PC-9 (cell line): ENCODE measurements at places on chromosomes 4 and X. TPM values are rescaled to one million over a fixed set of nuclear protein-coding genes. Genes with fewer than 3 reads are reported as not detected.

GRCh38 chrX:42119076-42119475 lies 195.7 kb upstream of the CASK start:
- peak; percentile 68 for DNase-seq
- H3K4me3 ChIP-seq, result no peak overlapping the region
- H3K27ac ChIP-seq, result no peak overlapping the region
- H3K4me1 ChIP-seq, result no peaks in the 10 kb centered on the region
- H3K36me3 ChIP-seq, result no peaks in the 10 kb centered on the region
- no peaks in the 10 kb centered on the region for H3K27me3 ChIP-seq

DNA sequence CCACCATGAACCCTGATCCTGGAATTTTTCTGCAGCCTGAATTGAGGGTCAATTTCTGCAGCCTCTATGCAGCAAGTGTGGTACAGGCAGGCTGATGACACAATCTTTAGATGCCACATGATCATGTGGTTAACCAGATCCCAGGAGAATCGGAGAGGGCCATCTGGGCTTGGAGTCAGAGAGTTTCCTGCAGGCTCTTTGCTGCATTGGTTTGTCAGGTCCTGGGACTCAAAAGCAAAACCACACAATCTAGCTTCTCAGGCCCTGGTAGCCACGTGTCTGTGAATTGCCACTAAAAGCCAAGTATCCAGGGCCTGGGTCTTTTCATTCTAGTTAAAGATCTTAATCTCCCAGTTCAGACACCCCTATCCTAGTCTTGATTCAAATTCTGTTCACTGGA lies 464.5 kb downstream of the BCOR start:
- no peaks in the 10 kb centered on the region for H3K36me3 ChIP-seq
- no peak overlapping the region for H3K27ac ChIP-seq
- no peak overlapping the region for H3K4me3 ChIP-seq

- H3K4me3 ChIP-seq, result no peak overlapping the region
- 0 out of 2 replicates have a peak, but pooled peaks cover 3% of the 10 kb centered on the region for H3K4me1 ChIP-seq
- no peaks in the 10 kb centered on the region for H3K36me3 ChIP-seq
Observed at GRCh38 chr4:165118256-165118909, 5.7 kb upstream of the TMEM192 start.

GRCh38 chrX:115229337-115230003 lies 4.4 kb downstream of the LRCH2 start:
- 0 out of 2 replicates have a peak overlapping the region, but pooled peaks have one; percentile 3 for H3K27ac ChIP-seq
- no peak for DNase-seq

DNA sequence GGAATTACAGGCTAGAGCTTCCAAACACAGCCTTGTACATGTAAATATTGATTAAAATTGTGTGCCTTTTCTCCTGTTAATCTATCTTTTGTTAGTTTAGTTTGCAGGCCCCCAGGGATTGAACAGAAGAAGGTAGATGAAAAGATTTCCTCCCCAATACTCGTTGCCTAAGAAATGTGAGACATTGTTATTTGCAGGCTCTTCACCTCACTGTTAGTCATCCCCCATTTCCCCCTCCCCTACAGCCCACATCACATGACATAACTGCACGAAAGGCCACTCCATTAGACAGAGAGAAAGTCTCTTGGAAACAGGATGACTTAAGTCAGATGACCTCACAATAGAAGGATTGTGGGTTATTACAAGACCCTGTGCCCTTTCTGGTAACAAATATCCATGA lies 13.3 kb upstream of the MID1 start:
- H3K4me1 ChIP-seq, result peaks cover 57% of the 10 kb centered on the region
- peak overlapping the region; percentile 84 for H3K27ac ChIP-seq
- H3K4me3 ChIP-seq, result peak overlapping the region; percentile 37; the same call in 1 of the 2 replicates
- H3K36me3 ChIP-seq, result no peaks in the 10 kb centered on the region
- DNase-seq, result peak; percentile 87

- H3K4me3 ChIP-seq, result no peak overlapping the region
- H3K4me1 ChIP-seq, result no peaks in the 10 kb centered on the region
- H3K27ac ChIP-seq, result no peak overlapping the region
- H3K27me3 ChIP-seq, result no peaks in the 10 kb centered on the region
- H3K36me3 ChIP-seq, result no peaks in the 10 kb centered on the region
Observed at GRCh38 chr4:91961504-91961903, 342.3 kb upstream of the GRID2 start.

DNA sequence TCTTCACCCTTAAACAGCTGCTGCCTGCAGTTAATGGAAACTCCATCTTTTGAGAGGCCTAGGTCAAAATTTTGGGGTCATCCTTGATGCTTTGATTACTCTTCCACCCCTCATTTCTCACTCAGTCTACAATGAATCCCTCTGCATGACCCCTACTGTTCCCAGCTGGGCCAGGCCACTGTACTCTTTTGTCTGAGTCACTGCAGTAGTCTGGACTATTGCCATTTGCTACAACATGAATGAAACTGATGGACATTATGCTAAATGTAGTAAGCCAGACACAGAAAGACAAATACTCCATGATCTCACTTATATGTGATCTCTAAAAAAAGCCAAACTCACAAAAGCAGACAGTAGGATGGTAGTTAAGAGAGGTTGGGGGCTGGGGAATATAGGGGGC lies 28.3 kb downstream of the STK32B start:
- H3K27ac ChIP-seq, result no peak overlapping the region
- DNase-seq, result no peak
- no peaks in the 10 kb centered on the region for H3K4me1 ChIP-seq
- H3K27me3 ChIP-seq, result no peaks in the 10 kb centered on the region
- H3K4me3 ChIP-seq, result no peak overlapping the region
- no peaks in the 10 kb centered on the region for H3K36me3 ChIP-seq

DNA sequence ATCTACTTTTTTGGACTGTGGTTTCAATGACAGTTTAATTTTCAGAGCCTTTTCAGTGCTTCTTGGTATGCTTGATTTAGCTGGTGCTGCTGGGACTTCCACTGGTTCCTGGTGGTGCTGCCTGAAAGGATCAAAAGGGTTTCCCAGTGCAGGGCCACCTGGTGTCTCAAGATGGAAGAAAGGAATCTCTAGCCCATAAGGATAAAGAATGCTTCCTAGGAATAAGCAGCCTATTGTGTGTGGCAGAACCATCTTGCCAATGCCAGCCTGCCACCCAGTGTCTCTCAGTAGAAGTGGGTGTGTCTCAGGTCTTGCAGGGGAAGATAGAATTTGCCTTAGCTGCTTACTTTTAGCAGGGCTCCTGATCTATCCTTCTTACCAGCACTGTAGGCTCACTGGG lies 15.0 kb upstream of the RAI2 start:
- peaks cover 9% of the 10 kb centered on the region for H3K27me3 ChIP-seq
- H3K4me1 ChIP-seq, result no peaks in the 10 kb centered on the region
- no peaks in the 10 kb centered on the region for H3K36me3 ChIP-seq
- no peak overlapping the region for H3K4me3 ChIP-seq
- H3K27ac ChIP-seq, result no peak overlapping the region
- DNase-seq, result no peak

DNA sequence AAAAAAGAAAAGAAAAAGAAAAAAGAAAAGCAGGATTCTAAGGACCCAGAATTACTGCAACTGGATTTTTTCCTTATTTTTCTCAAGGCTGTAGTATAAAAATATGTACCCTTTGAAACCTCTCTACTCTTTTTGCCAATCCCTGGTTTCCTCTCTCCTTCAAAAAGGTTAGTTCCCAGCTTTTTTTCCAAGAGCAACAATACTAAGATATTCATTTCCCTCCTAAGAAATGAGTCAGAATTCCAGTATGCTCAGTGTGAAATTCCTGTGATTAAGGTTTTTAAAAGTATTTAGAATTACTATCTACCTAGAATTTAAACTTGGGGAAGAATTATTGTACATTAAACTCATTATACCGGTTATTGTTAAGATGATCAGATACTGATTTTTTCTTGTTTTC lies 22.0 kb downstream of the SMIM14 start:
- no peak overlapping the region for H3K4me3 ChIP-seq
- peak overlapping the region; percentile 9; the same call in 1 of the 2 replicates for H3K27ac ChIP-seq
- peaks cover 61% of the 10 kb centered on the region for H3K4me1 ChIP-seq
- no peaks in the 10 kb centered on the region for H3K27me3 ChIP-seq
- H3K36me3 ChIP-seq, result no peaks in the 10 kb centered on the region

- H3K36me3 ChIP-seq, result no peaks in the 10 kb centered on the region
- no peaks in the 10 kb centered on the region for H3K27me3 ChIP-seq
- H3K4me3 ChIP-seq, result no peak overlapping the region
- H3K4me1 ChIP-seq, result no peaks in the 10 kb centered on the region
- no peak overlapping the region for H3K27ac ChIP-seq
Observed at GRCh38 chr4:3410401-3411135, 31.2 kb upstream of the HGFAC start.

GRCh38 chrX:140733766-140734342 lies 24.3 kb downstream of the LINC00632 start:
- peaks cover 11% of the 10 kb centered on the region for H3K27me3 ChIP-seq
- no peak overlapping the region for H3K4me3 ChIP-seq
- no peaks in the 10 kb centered on the region for H3K36me3 ChIP-seq

- no peak overlapping the region for H3K27ac ChIP-seq
- no peaks in the 10 kb centered on the region for H3K36me3 ChIP-seq
- H3K27me3 ChIP-seq, result no peaks in the 10 kb centered on the region
- no peak overlapping the region for H3K4me3 ChIP-seq
- no peaks in the 10 kb centered on the region for H3K4me1 ChIP-seq
Observed at GRCh38 chr4:82031376-82031927, 342.3 kb downstream of the HNRNPD start.

GRCh38 chrX:29547877-29548276 lies 667.5 kb upstream of the MAGEB2 start:
- no peak for DNase-seq
- no peaks in the 10 kb centered on the region for H3K36me3 ChIP-seq
- no peak overlapping the region for H3K4me3 ChIP-seq
- H3K27me3 ChIP-seq, result no peaks in the 10 kb centered on the region
- H3K4me1 ChIP-seq, result no peaks in the 10 kb centered on the region

DNA sequence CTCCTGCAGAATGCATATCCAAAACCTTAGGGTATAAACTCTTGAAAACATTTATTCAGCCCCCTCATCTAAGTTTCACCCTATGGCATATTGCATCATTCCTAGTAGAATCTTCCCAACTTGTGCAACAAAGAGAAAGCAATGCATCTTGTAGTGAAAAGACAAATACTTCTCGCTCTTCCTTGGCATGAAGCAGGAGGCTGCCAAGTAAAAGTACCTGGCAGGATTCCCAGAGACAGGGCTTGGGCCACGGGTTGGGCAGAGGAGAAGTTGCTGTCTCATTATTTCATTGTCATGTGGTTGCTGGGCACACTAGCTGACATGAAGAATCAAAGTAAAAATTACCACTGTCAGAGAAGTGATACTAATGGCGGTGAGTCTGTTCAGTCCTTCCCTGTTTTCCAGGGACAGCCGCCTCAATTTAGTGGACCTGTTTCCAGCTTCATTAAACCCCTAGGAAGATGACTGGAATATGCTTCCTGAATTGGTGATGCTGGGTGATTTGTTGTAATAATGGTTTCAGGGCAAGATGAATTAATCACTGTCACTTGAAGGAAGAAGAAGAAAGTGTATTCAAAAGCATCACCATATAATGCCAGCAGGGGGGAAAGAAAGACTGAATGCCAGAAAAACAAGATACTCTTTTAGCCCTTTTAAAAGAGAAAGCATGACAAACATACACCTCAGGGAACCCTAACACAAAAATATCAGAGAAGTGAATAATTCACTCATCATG lies 380.5 kb upstream of the IGFBP7 start:
- no peaks in the 10 kb centered on the region for H3K4me1 ChIP-seq
- no peaks in the 10 kb centered on the region for H3K27me3 ChIP-seq
- no peaks in the 10 kb centered on the region for H3K36me3 ChIP-seq
- H3K4me3 ChIP-seq, result no peak overlapping the region
- no peak overlapping the region for H3K27ac ChIP-seq
- DNase-seq, result peak; percentile 5

DNA sequence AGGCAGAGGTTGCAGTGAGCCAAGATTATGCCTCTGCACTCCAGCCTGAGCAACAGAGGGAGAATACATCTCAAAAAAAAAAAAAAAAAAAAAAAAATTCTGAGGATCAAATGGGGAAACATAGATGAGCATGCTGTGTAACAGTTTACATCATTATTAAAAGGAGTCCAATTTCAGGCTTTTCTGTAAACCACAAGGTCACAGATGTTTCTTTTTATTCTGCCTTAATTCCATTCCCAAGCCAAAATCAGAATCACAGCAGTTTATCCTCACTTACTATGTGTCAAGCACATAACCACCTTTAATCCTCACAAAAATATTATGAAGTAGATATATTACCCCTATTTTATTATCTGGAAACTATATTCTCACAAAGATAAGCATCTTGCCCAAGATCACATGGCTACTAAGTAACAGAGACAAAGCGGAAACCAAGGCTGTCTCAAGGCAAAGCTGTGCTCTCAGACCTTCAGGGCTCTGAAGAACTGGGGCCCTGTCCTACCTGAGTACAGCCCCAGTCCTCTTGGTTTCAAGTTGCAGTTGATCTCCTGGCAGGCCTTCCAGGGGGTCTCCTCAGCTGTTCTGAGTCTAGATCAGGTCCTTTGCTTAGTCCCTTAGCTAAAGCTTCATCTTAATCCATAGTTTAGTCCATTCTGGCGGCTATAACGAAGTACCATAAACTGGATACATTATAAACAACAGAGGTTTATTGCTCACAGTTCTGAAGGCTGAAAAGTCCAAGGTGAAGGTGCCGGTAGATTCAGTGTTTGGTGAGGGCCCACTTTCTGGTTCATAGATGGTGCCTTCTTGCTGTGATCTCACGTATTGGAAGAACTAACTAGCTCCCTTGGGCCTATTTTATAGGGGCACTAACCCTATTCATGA lies 141.3 kb downstream of the PALLD start:
- no peak for DNase-seq
- peaks cover 52% of the 10 kb centered on the region for H3K4me1 ChIP-seq

- H3K4me1 ChIP-seq, result no peaks in the 10 kb centered on the region
- no peaks in the 10 kb centered on the region for H3K36me3 ChIP-seq
- no peak for DNase-seq
- no peak overlapping the region for H3K27ac ChIP-seq
- no peak overlapping the region for H3K4me3 ChIP-seq
- no peaks in the 10 kb centered on the region for H3K27me3 ChIP-seq
Observed at GRCh38 chr4:141705048-141705746, 68.8 kb downstream of the IL15 start.

DNA sequence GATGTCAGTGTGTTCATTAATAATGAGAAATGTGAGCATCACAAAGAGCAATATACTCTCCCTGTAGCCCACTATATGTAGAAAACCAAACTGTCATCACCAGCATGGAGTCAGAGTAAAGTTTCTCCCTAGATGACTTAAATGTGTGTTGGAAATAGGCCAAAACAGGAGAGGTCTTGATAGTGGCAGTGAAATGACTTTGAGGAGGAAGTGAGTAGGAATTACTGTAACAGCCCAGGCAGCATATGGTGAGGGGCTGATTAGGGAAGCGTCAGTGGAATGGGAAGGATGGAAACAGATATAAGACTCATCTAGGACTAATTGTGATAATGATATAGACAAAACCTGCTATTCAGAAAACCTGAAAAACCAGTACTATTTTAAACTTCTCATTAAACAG lies 83.9 kb downstream of the ATXN3L start:
- H3K36me3 ChIP-seq, result no peaks in the 10 kb centered on the region
- H3K4me1 ChIP-seq, result 0 out of 2 replicates have a peak, but pooled peaks cover 5% of the 10 kb centered on the region
- no peak overlapping the region for H3K4me3 ChIP-seq
- no peak for DNase-seq

The ZFP42 gene
- total RNA-seq, result not detected in 2 replicates

The CACNA1F gene
- total RNA-seq, result not detected in 2 replicates

The GYPA gene
- not detected in 2 replicates for total RNA-seq

The GAGE13 gene
- total RNA-seq, result not detected in 2 replicates

The GAGE12E gene
- not detected in 2 replicates for total RNA-seq

The NAT8L gene
- 2.1 and 4.1 TPM in 2 replicates for total RNA-seq

The NKAP gene
- 15.7 and 18.6 TPM in 2 replicates for total RNA-seq

The QRFPR gene
- total RNA-seq, result 0.28 TPM in 1 of 2 replicates, not detected in the other

The CT45A10 gene
- not detected in 2 replicates for total RNA-seq

The TLR1 gene
- total RNA-seq, result 3.0 and 3.9 TPM in 2 replicates
